ENCODE measurements at places on chromosomes 3 and 15.

GRCh38 chr3:7306901-7307300 is 446.0 kb downstream of the GRM7 start:
- DNase-seq = no peak

GRCh38 chr3:9061634-9062033 is 98.4 kb upstream of the RAD18 start:
- no peak for DNase-seq

- no peak for DNase-seq
Observed at GRCh38 chr3:140316466-140316865, 361.4 kb upstream of the TRIM42 start.

GRCh38 chr3:50293079-50293801 is 1.0 kb upstream of the IFRD2 start:
- DNase-seq = no peak

DNA sequence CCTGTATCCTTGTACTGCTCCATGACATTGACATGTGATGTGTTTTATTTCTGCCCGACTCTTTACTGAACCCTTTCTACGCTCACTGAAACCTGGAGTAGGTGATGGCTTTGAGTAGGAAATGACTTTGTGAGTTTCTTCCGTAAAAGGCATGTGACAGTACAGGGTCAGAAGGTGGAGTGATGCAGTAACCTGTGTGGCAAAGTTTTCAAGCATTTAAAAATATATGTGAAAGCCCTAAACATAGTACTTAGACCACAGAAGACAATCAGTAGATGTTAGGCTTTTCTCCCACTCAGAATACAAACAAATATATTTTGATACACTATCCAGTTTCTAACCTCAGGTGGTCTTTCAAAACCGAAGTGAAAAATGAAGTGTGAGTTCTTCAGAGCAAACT is 31.3 kb upstream of the SACM1L start:
- no peak for DNase-seq

GRCh38 chr3:29978036-29978435 is 628.4 kb upstream of the TGFBR2 start:
- no peak for DNase-seq

DNA sequence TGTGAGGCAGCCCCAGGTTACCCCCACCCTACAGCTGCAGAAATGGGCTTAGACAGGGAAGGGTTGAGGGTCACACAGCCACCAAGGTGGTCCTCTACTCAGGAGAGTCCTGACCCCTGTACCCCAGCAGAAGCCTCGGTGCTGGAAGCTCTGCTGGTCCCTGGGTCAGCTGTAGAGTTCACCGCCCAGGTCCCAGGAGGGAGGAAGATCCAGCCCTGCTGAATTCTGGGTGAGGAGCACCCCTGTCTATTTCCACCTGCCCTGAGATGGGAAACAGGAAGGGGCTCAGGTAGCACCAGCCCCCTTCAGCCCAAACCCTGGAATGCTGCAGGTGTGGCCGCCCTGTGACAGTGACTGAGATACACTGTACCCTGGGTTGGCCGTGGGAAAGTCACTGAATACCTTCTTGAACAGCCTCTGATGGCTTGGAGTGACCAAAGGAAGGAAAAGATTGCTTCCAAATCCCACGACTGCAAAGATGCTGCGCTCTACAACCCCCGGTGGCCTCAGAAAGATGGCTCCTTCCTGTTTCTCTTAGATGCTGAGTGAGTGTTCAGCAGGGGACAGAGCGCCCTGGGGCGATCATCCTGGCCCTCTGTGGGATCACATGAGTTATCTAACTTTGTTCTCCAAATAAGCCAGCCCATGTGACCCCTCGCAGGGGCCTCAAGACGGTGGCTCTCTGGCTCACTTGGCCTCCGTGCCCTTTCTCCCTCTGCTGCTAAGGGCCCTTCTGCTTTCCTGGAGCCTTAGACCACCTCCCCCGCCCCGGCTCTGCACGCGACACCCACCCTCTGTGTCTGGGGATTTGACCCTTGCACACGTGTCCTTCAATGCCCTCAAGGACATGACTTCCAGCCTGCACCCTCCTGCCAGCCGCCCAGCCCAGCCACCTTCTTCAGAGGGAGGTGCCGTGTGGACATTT is 141.9 kb downstream of the NSMCE3 start:
- no peak for DNase-seq

All from activated naive CD4-positive, alpha-beta T cell (primary cell).